ENCODE measurements at places on chromosomes 6 and 20.

DNA sequence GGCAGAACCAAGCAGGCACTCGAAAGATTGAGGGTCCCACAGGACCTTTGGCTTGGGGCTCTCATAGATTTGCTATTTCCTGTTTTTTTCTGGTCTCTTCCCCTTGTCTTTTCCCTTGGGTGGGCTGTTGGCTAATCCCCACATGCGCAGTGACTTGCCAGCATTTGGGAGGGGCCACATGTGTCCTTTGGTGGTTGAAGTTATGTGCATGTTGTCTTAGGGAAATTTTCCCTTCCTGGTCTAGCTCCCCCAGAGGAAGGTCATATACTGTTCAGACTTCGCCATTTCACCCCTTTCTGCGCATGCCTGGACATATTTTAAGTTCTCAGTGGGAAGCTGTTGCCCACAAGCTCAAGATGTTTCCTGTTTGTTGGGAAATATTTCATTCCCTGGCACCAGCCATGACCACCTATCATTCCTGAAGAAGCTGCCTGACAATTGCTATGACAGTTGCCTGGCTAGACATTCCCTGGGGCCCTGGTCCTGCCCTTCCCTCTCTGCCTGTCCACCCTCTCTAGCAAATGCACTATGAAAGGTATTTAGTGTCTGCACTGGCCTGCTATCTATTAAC, 156.2 kb upstream of the THBS2 start:
- DNase-seq, result no peak

- peak; percentile 62 for DNase-seq
Measured at GRCh38 chr6:159107451-159108260, 61.5 kb upstream of the FNDC1 start.

GRCh38 chr6:100353276-100354015, 111.3 kb downstream of the SIM1 start:
- no peak for DNase-seq

DNA sequence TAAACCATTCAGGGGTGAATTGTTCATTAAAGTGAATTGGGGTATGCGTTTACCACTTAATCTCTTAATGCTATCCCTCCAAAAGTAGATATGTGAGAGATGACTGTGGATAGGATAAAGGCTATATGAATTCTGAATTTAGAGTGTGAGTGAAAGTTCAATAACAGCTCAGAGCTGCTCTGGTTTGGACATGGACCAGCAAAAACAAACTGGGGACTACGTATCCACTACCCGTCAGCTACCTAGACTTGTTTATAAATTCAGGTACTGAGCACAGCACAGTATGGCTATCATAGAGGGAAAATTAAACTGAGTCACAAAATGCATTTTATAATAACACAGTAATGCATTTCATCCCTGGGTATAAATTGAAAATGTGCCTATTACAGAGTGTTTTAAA, 44.4 kb downstream of the HDDC2 start:
- no peak for DNase-seq

DNA sequence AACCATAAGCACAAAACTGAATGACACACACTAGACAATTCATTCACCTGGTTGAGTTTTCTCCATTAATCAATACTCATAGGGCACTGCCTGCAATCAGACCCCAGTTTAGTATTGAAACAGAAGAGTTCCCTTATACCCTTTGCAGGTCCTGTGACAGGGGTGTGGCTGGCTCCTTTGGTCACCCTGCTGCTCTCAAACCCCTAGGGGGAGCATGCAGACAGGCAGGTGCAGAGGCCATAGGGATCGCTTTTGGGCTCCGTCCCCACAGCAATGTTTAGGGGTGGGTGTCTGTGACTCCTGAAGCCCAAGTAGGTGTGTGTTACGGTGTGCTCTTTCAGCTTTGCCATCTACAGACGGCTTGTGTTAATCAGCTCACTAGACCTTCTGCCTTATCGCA, 210.4 kb downstream of the CENPW start:
- no peak for DNase-seq

GRCh38 chr6:49202924-49203536, 260.0 kb downstream of the MMUT start:
- DNase-seq, result no peak

- DNase-seq, result no peak
Measured at GRCh38 chr6:150681578-150682395, 82.1 kb downstream of the PLEKHG1 start.

- no peak for DNase-seq
Measured at GRCh38 chr6:97282238-97282725, 734 bp downstream of the MMS22L start.

DNA sequence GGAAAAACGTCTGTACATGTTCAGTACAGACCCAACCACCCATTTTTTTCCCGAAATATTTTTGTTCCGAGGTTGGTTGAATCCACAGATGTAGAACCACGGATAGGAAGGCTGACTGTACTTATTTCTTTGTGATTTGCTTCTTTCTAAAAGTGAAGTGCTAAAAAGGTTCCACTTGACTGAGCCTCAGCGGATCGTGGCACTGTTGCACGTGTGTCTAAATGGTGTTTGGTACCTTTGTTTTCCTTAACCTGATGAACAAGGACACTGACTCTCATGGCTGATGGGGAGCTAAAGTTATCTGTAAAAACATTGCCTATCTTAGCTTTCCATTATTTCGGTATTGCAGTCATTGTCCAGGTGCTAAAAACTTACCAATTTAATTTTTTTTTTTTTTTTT, 6.2 kb downstream of the BPHL start:
- DNase-seq, result no peak

DNA sequence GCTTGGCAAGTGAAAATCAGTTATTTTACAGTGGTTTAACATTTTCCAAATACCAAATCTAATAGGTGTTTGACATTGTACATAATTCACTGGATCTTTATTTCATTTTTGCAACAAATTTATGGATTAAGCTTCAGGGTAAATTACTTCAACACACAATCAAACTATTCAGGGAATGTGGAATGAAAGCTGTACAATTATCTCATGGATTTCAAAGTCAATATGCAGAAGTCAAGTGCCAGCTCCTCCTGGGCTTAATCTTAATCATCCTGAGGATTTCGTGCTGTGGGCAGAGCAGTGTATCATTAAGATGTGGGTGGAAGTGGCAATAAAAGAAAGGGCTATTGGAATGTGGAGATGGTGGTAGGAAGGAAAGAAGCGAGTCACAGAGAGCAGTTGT, 548.8 kb downstream of the COL12A1 start:
- DNase-seq, result no peak

DNA sequence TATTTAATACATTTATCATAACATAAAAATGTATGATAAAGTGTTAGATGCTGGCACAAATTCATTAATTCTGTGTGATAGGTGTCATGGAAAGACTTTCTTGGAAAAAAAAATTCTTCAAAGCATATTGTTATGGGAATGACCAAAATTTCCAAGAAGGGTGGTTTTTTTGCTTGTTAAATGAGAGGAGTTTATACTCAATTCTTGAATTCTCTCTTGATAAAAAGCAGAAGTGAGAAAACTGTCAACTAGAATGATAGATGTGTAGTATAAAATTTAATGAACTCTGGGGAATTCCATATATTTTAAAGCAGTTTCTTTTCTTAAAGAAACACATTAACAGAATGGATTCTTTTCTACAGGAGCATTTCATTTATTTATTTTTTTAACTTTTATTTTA, 62.0 kb upstream of the SNAP91 start:
- no peak for DNase-seq

DNA sequence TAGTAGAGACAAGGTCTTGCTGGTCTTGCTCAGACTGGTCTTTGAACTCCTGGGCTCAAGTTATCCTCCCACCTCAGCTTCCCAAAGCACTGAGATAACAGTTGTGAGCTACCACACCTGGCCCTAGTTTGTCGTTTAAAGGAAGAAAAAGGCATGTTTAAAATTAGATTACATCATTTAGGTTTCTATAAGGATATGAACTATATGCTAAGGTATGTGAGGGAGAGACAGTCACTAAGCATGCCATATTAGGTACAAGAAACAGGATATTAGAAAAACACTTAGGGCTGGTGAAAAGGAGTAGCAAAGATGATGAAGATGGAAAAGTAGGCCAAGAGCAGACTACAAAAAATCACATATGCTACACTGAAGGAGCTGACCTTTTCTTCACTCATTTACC, 106.4 kb downstream of the ASCC3 start:
- DNase-seq, result no peak

GRCh38 chr6:132673376-132674094, 14.6 kb upstream of the TAAR1 start:
- DNase-seq, result no peak

DNA sequence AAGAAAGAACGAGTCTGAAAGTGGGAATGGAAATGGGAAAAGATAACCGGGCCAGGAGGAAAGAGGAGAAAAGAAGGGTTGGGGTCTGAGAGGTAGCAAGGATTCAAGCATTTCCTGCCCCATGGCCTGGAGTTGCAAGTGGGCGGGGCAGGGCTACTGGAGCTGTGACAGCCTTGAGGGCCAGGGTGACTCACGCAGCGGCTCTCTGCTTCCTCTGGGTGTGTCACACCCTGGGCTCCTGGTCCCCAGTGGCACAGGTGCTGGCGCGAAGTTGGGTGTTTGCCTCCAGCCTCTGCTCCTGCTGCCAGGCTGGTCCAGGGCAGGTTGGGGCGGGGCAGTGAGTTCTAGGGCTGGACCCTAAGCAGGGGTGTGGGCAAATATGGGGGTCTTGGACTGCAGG, 3.3 kb upstream of the ULBP3 start:
- DNase-seq, result peak; percentile 58

- DNase-seq, result no peak
Measured at GRCh38 chr6:41586252-41587007, 40.2 kb downstream of the FOXP4 start.

GRCh38 chr6:159224452-159224851, 55.3 kb downstream of the FNDC1 start:
- no peak for DNase-seq

- DNase-seq, result no peak
Measured at GRCh38 chr20:23180451-23180921, 94.4 kb upstream of the CD93 start.

- DNase-seq, result no peak
Measured at GRCh38 chr20:41360831-41361756, 5.5 kb downstream of the EMILIN3 start.

GRCh38 chr20:21681922-21682318, 23.5 kb upstream of the PAX1 start:
- no peak for DNase-seq

- DNase-seq, result no peak
Measured at GRCh38 chr6:121321282-121321681, 13.0 kb downstream of the TBC1D32 start.

DNA sequence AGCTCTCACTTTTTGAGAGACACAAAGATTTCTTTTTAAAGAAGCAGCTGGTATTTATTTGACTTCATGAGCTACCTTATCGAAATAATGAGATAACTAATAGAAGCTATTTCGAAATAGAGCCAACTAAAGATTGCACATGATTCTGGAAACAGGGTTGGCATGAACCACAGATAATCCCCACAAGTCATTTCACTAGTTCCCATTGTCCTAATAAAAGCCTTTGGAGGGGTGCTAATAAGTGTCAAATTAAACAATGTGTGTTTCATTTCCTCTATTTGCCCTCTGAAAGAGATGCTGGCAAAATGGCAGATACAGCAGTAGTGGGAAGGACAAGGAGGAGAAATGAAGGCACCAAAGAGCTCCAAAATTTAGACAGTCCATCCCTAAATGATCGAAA, 78.6 kb upstream of the RIPOR2 start:
- no peak for DNase-seq

DNA sequence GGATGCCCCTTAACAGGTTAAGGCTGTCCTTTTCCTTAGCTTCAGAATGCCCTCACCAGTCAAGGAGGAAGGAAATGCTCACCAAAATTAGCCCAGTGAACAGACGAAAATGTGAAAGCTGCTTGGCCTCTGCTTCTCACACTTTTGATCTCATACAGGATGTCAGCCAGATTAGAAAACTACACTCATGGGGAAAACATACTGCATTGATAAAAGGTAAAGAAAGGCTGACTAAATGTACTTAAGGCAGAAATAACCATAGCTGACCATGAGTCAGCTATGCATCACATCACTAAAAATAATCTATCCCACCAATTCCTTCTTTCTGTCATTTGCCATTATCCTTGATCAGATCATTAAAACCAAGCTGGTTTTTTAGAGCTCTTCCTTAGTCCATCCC, 198.4 kb upstream of the TENT5A start:
- no peak for DNase-seq

GRCh38 chr6:129248946-129249345, 366.0 kb downstream of the LAMA2 start:
- DNase-seq, result no peak

- no peak for DNase-seq
Measured at GRCh38 chr6:161217628-161218027, 56.2 kb downstream of the AGPAT4 start.

DNA sequence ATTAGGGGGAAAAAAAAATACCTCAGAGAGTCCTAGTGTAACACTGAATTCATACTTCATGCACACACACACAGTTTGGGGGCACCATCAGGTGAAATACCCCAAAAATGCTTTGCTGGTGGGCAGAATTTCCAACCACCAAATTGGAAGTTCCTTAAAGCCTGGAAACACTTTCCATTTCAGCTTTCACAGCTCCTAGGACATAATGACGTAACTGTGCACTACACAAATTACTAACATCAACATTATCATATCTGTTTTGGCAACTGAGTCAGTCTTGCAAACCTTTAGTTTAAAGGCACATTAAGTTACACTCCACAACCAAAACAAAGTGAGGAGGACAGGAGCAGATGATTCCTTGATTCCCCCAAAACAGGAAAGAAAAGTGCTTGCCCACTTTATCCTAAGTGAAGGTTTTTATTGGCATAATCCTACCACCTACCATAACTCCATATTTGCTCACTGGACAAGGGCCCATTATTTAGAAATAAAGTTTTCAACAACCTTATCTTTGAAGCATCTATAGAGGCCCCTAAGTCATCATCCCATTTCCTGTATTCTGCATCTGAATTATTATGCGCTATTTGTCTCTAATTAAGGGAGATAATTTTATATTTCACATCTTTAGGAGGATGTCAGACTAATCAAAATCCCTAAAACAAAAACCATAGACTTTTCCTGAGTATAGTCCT, 3.4 kb downstream of the MBOAT1 start:
- no peak for DNase-seq

DNA sequence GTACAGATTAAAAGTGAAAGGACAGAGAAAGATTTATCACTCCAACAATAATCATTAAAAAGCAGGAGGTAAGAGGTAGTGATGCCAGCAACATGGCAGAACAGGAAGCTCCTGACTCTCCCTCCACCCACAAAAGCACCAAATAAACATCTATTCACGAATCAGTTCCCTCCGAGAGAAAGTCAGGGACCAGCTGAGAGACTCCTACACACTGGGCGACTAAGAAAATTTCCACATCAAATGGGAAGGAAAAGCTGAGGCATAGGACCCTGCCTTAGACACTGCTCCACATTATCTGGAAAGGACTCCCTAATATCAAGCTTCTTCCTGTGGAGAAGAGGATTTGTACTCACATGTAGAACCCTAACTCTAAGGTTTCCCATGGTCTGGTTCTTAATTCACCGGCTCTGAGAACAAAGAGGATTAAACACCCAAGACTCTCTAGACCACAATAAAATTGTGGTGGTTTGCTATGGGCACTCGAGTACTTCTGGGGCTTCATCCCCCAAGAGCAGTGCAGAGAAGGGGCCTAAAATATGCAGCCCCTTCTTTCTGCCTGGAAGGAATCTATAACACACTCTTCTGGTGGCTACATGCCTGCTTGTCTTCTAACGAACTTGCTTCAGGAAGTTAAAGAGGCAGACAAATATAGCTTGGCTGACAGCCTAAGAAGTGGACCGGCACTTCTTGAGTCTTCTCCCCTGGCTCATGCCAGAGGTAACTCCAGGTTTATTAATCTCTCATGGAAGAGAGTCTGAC, 29.4 kb upstream of the ASF1A start:
- peak; percentile 19 for DNase-seq
